ENCODE measurements at places on chromosomes 3 and 15.
A peak's percentile ranks its signal among the peaks of the same experiment; 100 is the strongest.

DNA sequence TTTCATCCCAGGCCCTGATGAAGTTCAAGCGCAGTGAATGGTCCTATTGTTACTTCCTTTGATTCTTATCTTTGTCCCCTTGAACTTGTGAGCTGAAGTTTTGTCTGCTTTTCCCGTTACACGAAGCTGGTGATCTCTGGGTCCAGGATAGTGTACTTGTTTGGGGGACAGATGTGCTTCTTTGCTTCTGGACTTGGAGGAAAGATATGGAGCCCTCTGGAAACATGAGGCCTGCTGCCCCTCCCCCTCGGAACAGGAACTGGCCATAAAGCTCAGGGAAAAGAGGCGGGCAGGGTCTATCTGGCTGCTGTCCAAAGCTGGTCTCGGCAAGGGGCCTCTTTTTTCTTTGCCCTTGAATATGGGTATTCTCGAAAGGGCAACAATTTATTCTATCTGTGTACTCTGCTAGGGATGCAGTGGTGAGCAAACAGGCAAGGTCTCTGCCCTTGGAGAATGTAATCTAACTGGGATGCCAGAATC lies 47.6 kb downstream of the IDH2 start:
- DNase-seq = no peak

DNA sequence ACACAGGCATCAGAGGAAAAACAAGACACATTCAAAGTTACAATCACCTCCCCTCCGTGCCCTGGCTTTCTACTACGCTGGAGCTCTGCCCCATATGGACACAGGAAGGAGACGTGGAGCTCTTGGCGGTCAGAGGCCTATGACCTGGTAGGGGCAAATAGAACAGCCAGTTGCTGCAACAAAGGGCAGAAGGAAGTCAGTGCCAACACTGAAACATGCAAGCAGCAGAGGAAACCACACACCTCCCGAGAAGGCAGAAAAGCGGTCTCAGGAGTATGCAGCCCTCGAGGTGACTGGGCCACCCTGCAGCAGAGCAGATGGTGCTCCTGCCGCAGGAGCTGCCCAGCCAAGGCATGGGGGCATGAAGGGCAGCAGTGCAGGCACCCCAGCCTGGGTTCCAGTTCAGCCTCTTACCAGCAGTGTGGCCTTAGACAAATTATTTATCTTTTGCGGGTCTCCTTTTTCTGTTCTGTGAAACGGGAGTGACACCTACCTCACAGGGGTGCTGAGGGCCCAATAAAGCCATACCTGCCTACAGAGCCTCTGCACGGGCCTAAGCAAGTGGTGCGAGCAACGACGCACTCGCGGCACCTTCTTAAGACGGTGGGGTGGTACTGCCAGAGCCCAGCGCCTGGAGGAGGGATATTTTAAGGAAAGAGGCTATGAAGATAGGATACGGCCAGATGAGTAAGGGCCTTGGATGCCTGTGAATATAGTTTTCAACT lies 8.6 kb downstream of the ZXDC start:
- no peak for DNase-seq

GRCh38 chr3:37806505-37807200 lies 55.0 kb upstream of the CTDSPL start:
- no peak for DNase-seq

GRCh38 chr3:107382631-107383030 lies 5.4 kb downstream of the CCDC54 start:
- no peak for DNase-seq

GRCh38 chr3:123122525-123123315 lies 55.9 kb downstream of the PDIA5 start:
- peak; percentile 61 for DNase-seq

- DNase-seq = no peak
Measured at GRCh38 chr3:155316426-155316825, 22.9 kb upstream of the STRIT1 start.

GRCh38 chr3:14413381-14414071 lies 11.1 kb downstream of the SLC6A6 start:
- DNase-seq = no peak

- no peak for DNase-seq
Measured at GRCh38 chr15:31108836-31109235, 7.3 kb upstream of the TRPM1 start.

DNA sequence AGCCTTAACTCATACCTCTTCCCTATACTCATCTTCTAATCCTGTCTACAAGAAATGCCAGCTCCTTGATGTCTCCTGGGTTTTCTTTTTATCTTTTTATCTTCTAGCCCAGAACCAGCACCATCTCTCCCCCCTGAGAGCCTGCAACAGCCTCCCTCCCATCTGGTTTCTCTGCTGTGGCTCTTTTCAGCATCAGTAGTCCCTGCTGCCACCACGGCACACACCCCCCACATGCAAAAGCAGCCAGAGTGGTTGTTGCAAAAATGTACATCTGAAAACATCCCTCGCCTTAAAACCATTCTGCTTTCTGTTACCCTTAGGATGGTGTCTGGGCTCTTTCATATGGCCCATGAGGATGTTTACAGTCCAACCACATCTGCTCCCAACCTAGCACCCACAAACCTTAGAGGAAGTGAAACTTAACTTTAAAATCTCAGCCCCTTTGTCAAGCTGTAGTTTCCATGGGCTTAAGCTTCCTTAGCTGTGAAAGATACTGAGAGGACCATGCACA lies 775 bp downstream of the TTC21A start:
- no peak for DNase-seq

DNA sequence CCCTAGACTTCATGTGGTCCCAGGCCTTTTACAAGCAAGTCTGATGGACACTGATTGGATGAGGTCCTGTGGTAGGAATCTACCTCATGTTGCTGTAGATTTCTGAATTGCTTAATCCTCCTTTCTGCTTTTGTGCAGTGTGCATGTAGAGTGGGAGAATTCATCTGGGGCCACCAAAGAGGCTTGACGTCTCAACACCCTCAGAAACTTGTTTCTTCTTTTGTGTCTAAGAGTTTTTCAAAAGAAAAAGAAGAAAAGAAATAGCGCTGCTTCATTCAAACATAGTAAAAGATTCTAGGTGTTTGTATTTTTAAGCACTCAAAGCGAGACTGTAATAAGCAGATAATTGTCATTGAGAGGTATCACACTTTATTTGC lies 46.2 kb downstream of the NR1D2 start:
- DNase-seq = peak; percentile 16

DNA sequence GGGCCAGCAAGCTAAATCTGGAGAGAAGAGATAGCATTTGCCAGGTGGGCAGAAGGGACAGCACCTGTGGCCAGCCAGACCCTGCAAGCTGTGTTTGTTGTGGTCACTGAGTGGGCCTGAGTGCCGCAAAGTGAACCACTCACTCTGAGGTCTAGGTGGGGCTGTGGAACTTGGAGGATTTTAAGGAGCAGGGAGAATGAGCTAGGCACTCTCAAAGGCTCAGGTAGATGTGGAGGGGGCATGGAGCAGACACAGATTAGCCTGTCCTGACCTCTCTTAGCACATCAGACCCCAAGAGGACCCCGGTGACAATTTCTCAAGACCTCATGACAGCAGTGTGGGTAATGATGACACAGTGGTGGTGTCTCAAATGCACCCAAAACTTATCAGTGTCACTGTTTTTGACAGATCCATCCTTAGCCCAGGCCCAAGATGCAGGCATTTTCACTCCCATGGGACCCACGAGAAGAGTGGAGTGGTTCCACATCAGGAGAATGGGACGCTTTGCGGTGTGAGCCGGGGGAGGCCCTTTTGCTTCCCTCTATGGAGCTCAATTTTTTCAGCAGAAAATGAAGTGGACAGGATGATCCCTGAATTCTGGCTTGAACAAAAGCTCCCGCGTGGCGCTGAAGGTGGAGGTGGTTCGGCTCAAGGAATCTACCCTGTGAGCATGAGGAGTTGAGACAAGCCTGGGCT lies 43.8 kb upstream of the TLE3 start:
- DNase-seq = no peak

DNA sequence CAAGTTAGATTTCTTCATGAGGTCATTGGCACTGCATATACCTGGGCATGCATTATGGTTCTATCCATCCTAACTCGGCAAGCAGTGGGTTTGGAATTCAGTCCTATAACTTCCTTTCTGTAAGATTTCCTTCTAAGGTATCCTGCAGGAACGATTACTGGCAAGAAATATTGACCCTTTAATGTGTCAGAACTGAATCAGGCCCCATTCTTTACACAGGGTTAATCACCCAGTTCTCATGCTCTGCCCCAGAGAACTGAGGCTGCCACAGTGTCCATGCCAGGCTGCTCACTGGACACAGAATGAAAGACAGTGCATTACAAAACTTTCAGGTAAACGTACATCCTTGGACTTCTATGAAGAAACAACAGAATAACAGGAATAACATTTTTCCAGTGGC lies 108.9 kb downstream of the RPL22L1 start:
- DNase-seq = no peak

DNA sequence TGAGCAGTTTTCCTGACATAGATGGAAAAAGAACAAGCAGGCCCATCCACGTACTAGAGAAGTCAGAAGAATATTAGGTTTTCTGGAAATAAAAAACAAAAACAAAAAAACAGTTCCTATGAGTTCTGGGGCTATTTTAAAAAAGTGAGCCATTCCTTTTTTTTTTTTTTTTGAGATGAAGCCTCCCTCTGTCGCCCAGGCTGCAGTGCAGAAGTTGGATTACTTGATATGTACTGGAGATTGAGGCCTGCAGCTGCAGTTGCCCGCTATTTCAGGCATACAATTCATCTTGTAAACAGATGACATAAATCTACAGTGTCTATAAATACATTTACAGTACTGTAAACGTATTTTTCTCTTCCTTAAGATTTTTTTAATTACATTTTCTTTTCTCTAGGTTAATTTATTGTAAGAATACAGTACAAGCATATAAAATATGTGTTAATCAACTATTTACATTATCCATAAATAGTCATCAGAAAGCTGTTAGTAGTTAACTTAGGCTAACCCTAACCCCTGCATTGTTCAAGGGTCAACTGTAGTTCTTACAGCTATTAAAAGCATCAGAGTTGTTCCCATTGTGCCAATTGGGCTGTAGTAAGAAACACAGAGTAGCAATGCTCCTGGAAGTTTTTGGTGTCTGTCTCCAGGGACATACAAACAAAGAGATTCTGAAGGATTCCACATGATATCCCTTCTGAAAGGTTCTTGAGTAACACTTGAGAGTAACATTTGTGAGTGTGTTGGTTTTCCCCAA lies 11.2 kb upstream of the ACTL6A start:
- DNase-seq = no peak

- DNase-seq = no peak
Measured at GRCh38 chr15:74192751-74193150, 9.8 kb downstream of the STRA6 start.

DNA sequence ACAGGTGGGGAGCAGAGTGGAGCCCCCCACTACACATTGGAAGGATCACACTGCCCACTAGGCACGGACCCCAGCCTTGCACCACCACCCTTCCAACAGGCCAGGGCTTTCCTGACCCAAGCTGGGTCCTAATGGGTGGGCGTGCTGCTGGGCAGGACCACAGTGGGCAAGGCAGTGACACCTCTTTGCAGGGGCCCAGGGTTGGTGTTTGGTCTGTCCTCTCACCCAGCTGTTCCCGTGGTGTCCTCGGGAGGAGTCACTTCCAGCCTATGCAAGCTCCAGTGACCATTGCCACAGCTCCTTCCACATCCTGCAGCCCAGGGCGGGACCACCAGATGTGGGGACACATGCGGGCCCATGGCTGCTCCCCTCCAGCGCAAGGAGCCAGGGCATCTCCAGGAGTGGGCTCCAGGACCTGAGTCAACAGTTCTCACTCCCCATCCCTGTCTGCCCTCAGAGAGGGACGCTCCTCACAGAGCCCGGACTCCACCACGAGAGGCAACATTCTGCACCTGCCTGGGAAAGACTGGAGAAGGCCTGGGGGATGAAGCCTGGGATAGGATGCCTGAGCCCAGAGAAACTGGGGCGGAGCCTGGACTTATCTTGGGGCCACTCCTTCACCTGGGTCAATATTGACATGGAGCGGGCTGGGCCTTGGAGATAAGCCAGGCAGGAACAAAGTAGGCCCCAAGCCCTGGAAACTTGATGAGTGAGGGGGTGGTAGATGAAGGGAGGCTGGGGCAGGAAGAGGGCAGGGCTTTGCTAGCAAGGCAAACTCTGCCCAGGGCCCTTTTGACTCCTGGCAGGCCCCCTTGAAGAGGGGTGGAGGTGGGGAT lies 3.9 kb upstream of the VILL start:
- DNase-seq = no peak

DNA sequence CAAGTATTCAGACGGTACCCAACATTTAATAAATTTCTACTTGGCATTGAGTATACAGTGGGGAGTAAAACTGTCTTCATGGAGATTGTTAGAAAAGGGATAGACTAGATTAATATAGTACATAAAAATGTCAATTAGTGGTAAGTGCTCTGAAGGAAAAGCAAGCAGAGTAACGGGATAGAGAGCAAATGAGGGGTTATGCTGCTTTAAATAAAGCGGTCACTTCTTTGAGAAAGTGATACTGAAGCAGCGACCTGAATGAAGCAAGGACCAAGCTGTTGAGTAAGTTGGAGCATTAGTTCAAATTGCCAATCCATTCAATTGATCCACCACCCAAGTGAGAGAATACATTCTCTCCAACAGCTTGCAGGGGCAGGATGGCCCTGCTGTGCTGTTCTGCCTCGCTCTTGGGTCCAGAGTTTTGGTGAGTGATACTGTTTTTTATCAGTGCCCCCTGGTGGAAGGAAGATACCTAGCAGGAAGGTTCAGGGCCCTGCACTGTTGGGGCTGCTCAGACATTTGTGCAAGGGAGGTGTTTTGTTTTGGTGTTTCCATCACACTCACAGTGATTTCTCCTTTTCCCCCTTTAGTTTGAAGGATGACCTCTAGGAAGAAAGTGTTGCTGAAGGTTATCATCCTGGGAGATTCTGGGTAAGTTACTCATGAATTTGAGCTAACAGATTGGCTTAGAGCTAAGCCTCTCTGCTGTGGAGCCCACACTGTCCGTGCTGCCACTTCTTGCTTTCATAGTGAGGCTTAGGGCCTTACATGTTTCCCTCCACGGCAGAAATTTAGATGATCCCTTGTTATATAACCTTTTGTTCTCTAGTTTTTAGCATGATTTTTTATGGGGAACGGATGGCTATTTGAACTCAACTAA lies 69.0 kb downstream of the RAB7A start:
- DNase-seq = peak; percentile 79

DNA sequence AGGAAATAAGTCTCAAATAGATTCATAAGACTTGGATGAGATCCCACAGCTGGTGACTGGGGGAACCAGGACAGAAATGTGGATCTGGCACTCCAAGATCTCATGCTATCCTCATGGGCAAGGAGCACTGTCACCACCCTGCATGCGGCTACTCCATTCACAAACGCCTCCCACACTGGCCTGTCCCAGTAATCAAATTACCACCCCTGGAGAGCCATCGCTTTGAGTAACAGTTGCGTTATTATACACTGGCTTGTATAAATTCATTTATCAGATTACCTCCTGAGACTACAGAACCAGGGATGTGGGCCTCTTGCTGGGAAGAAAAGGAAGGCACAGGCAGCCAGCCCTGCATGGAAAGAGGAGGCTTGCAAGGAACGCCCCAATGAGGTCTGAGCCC lies 27.9 kb upstream of the SLC25A36 start:
- no peak for DNase-seq

GRCh38 chr3:190807719-190808375 lies 54.6 kb downstream of the GMNC start:
- peak; percentile 29 for DNase-seq

- DNase-seq = no peak
Measured at GRCh38 chr3:53170325-53171063, 9.5 kb downstream of the PRKCD start.
